ENCODE measurements at places on chromosomes 4 and X.

- DNase-seq: no peak
Measured at GRCh38 chr4:101349801-101350064, 2.4 kb upstream of the PPP3CA start.

DNA sequence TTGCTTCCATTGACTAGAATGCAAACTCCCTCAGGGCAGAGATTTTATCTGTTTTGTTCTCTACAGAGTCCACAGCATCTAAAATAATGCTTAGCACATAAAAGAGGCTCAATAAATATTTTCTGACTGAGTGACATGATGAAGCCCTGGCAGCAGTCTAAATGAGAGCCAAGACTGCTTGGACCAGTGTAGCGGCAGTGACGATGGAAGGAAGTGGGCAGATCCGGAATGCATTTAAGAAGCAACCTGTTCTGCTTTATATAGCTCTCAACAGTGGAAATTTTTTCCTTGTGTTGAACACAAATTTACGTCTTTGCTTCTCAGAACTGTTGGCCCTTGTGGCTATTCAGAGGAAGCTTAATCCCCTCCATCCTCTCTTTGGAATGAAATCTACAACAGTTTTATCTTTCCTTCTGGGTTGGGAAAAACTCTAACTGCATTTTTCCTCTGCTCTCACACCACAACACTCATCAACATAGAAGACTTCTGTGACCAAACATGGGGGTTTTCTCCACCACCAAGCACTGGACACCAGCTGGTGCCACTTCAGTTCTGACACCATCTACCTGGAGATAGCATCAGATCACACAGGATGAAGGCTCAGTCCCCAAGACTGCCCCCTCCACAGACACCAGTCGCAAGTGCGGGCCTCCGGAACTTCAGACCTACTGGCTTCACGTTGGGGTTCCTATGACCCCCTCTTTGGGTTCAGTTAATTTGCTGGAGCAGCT is 7.0 kb upstream of the BEND4 start:
- no peak for DNase-seq

- DNase-seq: no peak
Measured at GRCh38 chrX:155246748-155247147, 17.5 kb downstream of the RAB39B start.

- DNase-seq: no peak
Measured at GRCh38 chrX:38060331-38060878, 54.1 kb downstream of the SYTL5 start.

- DNase-seq: peak; percentile 52
Measured at GRCh38 chrX:153460826-153461225, 9.6 kb downstream of the HAUS7 start.

- DNase-seq: peak; percentile 19
Measured at GRCh38 chrX:38717871-38718270, 83.4 kb upstream of the MID1IP1 start.

DNA sequence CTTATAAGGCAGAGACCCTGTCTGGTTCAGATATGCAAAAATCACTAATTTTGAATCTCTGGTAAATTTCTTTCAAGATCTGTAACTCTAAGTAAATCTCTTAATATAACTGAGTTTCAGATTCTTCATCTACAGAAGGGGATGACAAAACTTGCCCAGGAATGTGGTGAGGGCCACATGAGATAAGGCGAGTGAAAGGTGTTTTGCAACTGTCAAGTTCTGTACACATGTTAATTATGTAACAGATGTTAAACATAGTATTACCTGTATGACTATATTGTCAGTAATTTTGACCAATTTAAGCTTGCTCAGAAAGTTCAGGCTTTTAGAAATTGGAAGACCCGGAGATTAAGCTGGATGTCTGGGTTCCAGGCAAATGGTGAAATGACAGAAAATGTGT is 549 bp upstream of the GLRB start:
- DNase-seq: no peak

DNA sequence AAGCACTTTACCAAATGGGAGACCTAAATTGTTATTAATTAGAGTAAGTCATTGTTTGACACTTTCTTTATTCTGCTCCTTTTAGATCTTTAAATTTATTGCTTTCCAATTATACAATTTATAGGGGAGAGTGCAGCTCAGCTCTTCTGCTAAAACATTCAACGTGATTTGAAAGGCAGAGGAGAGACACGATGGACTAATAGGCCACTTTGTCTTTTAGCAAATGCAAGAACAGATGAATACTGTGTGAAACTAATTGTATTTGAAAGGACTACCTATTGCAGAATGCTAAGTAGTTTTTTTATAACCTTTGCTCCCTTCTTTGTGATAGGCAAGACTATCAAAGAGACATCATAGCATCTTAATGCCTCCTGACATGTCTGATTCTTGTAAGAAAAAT is 320.4 kb upstream of the KLF3 start:
- DNase-seq: no peak

GRCh38 chr4:9898596-9899305 is 117.3 kb downstream of the DRD5 start:
- peak; percentile 14 for DNase-seq

GRCh38 chr4:30719454-30720020 is 632 bp upstream of the PCDH7 start:
- peak; percentile 37 for DNase-seq

DNA sequence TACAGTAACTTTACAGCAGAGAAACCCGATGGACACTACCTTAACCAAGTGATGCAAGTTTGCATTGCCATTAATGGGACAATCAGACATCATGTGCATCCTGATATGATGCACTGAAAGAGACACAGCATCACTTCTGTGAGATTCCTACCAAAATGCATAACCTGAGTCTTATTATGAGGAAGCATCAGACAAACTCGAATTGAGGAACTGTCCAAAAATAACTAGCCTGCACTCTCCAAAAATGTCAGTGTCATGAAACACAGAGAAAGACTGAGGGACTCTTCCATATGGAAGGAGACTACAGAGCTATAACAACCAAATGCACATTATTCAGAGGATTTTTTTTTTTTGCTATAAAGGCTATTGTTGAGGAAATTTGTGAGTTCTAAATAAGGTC is 66.6 kb upstream of the IQSEC2 start:
- no peak for DNase-seq
